Activated T-cell treated with anti-CD3 and anti-CD28 coated beads, Interleukin-2, amount 50 U/mL, for 24 hours (primary cell): ENCODE measurements at places on chromosomes 12 and 14.

DNA sequence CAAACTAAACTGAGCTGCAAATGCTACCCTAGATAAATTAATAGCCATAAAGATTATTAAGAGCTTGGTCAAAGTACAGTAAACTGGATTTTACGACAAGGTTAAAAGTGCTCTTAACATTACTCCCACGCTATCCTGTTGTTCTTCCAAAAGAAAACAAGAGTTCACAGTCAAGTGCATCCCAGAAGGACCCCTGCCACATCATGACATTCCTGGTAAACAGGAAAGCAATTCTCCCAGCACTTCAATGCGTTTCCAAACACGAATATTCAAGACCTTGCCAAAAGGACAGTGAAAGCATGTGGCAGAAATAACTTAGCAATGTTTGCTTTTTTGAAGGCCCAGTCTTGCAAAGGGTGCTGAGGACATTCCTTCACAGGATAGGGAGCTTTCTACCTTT lies 11.2 kb downstream of the SPRING1 start:
- H3K27ac ChIP-seq, result no peak overlapping the region
- peaks cover 40% of the 10 kb centered on the region for H3K36me3 ChIP-seq
- no peaks in the 10 kb centered on the region for H3K27me3 ChIP-seq

- no peak for DNase-seq
- no peaks in the 10 kb centered on the region for H3K27me3 ChIP-seq
- H3K4me1 ChIP-seq, result no peaks in the 10 kb centered on the region
Observed at GRCh38 chr14:47935332-47935731, 259.9 kb upstream of the MDGA2 start.

GRCh38 chr12:124088217-124088907 lies 115.3 kb downstream of the ZNF664 start:
- no peaks in the 10 kb centered on the region for H3K36me3 ChIP-seq
- no peaks in the 10 kb centered on the region for H3K27me3 ChIP-seq
- no peak for DNase-seq
- H3K4me1 ChIP-seq, result no peaks in the 10 kb centered on the region
- no peak overlapping the region for H3K27ac ChIP-seq
- no peak overlapping the region for H3K4me3 ChIP-seq

- H3K4me1 ChIP-seq, result no peaks in the 10 kb centered on the region
- no peaks in the 10 kb centered on the region for H3K27me3 ChIP-seq
- no peak overlapping the region for H3K4me3 ChIP-seq
- H3K27ac ChIP-seq, result no peak overlapping the region
- no peak for DNase-seq
Observed at GRCh38 chr12:29961231-29961630, 177.5 kb upstream of the TMTC1 start.

- no peak for DNase-seq
- H3K27ac ChIP-seq, result no peak overlapping the region
- H3K36me3 ChIP-seq, result no peaks in the 10 kb centered on the region
- no peak overlapping the region for H3K4me3 ChIP-seq
- peaks cover 7% of the 10 kb centered on the region for H3K27me3 ChIP-seq
Observed at GRCh38 chr12:25040593-25040992, 91.7 kb upstream of the BCAT1 start.

DNA sequence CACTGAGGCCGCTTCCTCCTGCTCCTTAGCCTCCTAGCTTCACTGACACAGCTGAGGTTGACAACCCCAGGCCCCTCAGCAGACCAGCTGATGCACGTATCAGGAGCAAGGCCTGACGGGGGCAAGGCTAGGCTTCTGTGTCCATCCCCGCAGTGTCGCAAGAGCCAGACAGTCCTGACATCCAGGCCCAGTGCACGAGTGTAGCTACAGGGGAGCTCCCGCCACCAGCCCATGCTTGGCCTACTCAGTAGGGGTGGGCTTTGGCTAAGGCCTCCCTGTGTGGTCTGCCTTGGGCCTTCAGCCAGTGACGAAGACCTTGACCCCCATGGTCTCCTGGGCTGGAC lies 179.1 kb downstream of the DPF3 start:
- H3K27ac ChIP-seq, result no peak overlapping the region
- H3K36me3 ChIP-seq, result no peaks in the 10 kb centered on the region
- no peak overlapping the region for H3K4me3 ChIP-seq
- H3K4me1 ChIP-seq, result peaks cover 42% of the 10 kb centered on the region
- no peak for DNase-seq
- no peaks in the 10 kb centered on the region for H3K27me3 ChIP-seq

GRCh38 chr12:78081590-78082314 lies 251.1 kb downstream of the NAV3 start:
- no peak for DNase-seq
- no peaks in the 10 kb centered on the region for H3K27me3 ChIP-seq
- H3K4me3 ChIP-seq, result no peak overlapping the region
- no peak overlapping the region for H3K27ac ChIP-seq

DNA sequence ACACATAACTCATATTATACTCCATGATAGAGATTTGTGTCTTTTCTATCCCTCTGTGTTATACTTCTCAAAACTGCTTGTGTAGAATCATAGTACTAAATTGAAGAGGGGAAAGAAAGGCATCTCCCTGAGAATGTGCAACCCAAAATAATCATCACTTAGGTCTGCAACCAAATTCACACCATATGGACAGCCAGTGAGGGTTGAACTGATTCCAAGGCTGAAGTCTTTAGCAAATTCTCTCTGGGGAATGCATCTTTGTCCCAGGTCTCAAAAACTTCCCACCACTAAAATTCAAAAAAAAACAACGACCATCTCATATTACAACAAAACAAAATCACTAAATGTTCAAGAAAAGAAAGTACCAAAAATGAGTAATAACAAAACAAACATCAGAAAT lies 11.0 kb downstream of the ZFC3H1 start:
- no peak overlapping the region for H3K4me3 ChIP-seq
- DNase-seq, result no peak
- peaks cover 53% of the 10 kb centered on the region for H3K4me1 ChIP-seq
